ENCODE measurements at places on chromosomes 3 and 15.

DNA sequence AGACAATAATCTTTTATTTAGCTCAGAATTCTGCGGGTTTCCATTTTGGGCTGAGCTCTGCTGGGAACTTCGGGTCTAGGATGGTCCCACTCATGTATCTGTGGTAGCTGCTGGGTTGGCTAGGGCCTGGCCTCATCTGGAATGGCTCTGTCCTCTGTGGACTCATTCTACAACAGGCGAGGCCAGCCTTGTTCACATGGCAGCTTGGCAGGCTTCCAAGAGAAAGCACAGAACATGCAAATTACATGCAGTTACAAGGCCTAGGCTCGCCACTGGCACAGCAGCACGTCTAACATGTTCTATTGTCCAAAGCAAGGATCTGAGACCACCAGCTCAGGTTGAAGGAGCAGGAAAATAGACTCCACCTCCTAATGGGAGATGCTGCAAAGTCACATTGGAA, 431.4 kb downstream of the PDCD6IP start:
- no peak for DNase-seq

- no peak for DNase-seq
These were observed 20.0 kb upstream of the CHD2 start for GRCh38 chr15:92879949-92880725.

DNA sequence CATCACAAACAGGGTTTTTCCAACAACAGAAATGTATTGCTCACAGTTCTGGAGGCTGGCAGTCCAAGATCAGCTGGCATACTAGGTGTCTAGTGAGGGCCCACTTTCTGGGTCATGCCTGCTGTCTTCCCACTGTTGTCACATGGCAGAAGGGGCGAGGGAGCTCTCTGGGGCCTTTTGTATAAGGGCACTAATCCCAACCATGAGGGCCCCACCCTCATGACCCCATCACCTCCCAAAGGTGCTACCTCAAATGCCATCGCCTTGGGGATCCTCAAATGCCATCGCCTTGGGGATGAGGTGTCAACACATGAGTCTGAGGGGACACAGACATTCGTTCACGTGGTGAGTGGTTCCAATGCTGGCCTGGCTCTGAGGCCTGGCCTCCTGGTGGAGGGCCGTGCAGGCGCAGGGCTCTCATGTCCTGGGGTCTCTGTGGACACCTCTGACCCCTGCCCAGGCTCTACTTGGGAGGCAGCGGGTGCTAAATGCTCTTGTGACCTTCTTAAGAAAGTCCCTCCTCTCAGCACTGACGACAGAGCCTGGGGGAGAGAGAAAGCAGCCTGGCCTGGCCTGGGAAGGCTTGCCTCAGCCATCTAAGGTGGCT, 16.8 kb downstream of the NUP210 start:
- no peak for DNase-seq

GRCh38 chr3:83500422-83500821, 1458.4 kb upstream of the CADM2 start:
- DNase-seq: no peak

GRCh38 chr3:171459137-171459941, 866 bp downstream of the TNIK start:
- peak; percentile 42 for DNase-seq

- DNase-seq: no peak
These were observed 183.2 kb downstream of the P3H2 start for GRCh38 chr3:189937302-189938127.

- DNase-seq: no peak
These were observed 341.8 kb downstream of the RAP2B start for GRCh38 chr3:153503873-153504272.
